Hindlimb muscle (tissue), 1 donor: ENCODE measurements at places on chromosomes 1 and 21. TPM values are rescaled to one million over a fixed set of nuclear protein-coding genes. Genes with fewer than 3 reads are reported as not detected.

The TMPRSS2 gene
- polyA plus RNA-seq: not detected

The SERTAD4 gene
- 2.7 TPM for polyA plus RNA-seq

The DNAJC8 gene
- polyA plus RNA-seq: 71.5 TPM

The BRINP3 gene
- polyA plus RNA-seq: 4.6 TPM

The HCRTR1 gene
- 0.23 TPM for polyA plus RNA-seq

The TNFSF4 gene
- polyA plus RNA-seq: 2.5 TPM

The POTED gene
- not detected for polyA plus RNA-seq

The RHD gene
- 0.30 TPM for polyA plus RNA-seq

The OR2T29 gene
- polyA plus RNA-seq: not detected

The FMO1 gene
- 7.0 TPM for polyA plus RNA-seq

The CD5L gene
- not detected for polyA plus RNA-seq

The RAP1GAP gene
- polyA plus RNA-seq: 1.4 TPM

The CLCA4 gene
- polyA plus RNA-seq: 0.18 TPM

The ESRRG gene
- polyA plus RNA-seq: 13.5 TPM

The CD1B gene
- polyA plus RNA-seq: not detected

The HPDL gene
- 1.8 TPM for polyA plus RNA-seq

The PAPPA2 gene
- polyA plus RNA-seq: 0.41 TPM

The SYCP1 gene
- polyA plus RNA-seq: not detected

The TMEM200B gene
- 5.6 TPM for polyA plus RNA-seq

The SGIP1 gene
- polyA plus RNA-seq: 2.0 TPM

The CAMTA1 gene
- 39.5 TPM for polyA plus RNA-seq

The GJA4 gene
- 37.1 TPM for polyA plus RNA-seq

The CTBS gene
- polyA plus RNA-seq: 5.8 TPM

The ANGPTL7 gene
- polyA plus RNA-seq: 0.54 TPM

The TMEM167B gene
- polyA plus RNA-seq: 39.5 TPM

The OVAAL gene
- not detected for polyA plus RNA-seq

The BCL2L15 gene
- polyA plus RNA-seq: 0.66 TPM

The CACNA1S gene
- polyA plus RNA-seq: 66.3 TPM

The KCNK1 gene
- 1.3 TPM for polyA plus RNA-seq
